HCEC 1CT (cell line): ENCODE measurements at places on chromosomes 5 and 9.
A peak's percentile ranks its signal among the peaks of the same experiment; 100 is the strongest.

- DNase-seq = no peak
Observed at GRCh38 chr5:31161781-31162181, 31.7 kb upstream of the CDH6 start.

DNA sequence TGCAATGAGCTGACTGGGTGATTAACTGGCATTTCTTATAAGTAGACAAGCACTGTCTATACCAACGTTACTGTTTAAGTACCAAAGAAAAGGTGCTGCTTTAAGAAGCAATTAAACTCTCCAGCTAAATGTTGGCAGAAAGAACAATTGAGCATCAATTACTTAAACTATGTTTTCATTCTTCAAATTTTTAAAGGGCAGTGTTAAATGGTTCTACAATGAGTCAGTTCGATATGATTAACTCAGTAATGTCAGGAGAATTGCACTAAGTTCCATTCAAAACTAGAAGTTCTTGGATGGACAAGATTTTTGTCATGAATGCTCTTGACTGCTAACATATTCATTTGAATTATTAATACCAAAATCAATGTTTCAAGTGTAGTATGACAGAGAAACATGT, 593.7 kb downstream of the DNAH5 start:
- peak; percentile 23 for DNase-seq

DNA sequence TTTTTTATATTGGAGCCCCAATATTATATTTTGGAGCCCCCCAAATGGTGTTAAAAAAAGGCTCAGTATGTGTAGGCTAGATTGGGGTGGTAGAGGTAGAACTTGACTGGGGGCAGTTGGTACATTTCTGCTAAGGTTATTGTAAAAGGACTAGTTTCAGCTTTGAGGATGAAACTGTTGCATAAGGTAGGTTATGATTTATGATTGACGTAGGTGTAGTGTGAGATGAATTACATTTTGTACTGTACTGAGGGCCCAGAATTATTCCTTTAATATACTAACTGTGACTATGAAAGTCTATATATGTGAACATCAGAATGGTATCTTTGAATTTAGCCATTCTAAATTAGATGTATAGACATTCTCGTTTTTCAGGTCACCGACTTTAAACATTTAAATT, 3.6 kb downstream of the RIC1 start:
- DNase-seq = no peak

GRCh38 chr5:59528202-59528862, 365.2 kb downstream of the PDE4D start:
- no peak for DNase-seq

DNA sequence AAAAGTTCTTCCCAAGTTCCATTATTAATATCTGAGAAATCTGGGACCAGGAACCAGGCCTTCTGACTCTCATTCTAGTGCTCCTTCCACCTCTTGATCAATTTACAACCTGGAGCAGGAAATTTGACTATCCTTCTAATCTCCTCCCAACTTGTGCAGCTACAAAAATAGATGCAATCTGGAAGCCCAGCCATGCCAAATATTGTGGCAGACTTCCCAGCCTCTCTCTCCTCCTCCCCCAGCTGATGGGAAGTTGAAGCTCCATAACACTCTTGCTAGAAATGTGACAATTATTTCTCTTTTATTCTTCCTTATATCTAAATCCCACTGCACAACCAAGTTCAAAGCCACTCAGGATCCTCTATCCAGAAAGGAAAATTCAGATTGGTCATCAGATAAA, 252.1 kb downstream of the SEC61B start:
- DNase-seq = no peak

DNA sequence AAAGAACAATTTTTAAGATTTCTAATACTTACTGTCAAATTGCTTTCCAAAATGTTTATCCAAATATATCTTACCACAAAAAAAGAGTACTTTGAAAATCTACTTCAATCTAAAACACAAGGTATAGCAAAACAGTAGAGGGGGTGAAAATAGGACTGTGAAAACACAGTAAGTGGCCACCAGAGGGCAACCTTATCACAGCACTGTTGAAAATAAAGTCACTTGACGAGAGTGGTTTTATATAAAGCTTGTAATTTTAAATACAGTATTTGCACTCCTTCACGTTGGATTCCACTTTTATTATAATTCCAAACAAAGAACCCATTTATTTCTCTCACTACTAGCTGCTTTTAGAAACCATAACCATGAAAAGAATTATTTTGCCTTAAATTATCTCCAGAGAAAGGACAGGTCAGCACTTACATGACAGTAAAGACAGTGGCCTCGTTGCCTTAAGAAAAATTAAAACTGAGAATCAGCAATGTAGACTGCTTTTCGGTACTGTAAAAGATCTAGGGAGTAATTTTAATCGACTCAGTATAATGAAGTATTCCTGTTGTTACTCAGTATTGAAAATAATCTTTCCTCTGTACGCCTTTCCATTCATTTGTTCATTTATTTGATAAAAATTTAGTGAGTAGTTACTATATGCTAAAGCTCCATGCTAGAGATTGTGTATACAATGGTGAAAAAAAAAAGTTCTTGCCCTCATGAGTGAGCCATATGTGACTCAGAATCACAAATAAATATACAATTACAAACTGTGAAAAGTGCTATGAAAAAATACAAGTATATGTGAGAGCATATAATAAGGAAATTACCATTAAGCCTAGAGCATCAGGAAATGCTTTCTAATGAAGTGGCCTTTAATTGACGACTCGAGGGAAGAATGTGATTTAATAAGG, 40.0 kb upstream of the CDK5RAP2 start:
- DNase-seq = peak; percentile 61

DNA sequence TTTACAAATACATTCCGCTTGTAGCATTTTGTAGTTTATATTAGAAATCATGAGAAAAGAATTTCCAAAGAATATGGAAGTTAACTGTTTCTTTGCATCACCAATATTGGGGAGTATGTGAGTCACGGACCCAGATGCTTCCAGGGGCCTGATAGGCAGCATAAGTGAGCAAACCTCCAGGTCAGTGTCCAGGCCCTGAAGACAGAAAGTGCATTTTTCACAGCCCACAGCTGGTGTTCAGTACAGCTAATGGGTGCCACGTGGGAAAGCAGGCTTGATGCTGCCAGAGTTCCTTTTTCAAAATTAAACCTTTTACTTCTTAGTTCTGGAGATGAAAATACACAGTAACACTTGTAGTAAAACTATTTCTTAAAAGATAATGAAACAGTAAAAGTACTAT, 454.4 kb upstream of the ACTBL2 start:
- DNase-seq = peak; percentile 59

DNA sequence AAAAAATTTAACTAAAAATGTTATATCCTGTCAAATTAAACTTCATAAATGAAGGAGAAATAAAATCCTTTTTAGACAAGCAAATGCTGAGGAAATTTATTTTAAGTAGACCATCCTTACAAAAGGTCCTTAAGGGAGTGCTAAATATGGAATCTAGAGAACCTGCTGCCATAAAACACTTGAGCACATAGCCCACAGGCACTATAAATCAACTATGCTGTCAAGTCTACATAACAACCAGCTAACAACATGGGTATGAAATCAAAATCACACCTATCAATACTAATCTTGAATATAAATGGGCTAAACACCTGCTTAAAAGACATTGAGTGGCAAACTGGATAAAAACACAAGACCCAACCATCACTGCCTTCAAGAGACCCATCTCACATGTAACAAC, 15.1 kb upstream of the PRSS3 start:
- no peak for DNase-seq

- no peak for DNase-seq
Observed at GRCh38 chr9:90894986-90895687, 93.5 kb downstream of the SYK start.

- no peak for DNase-seq
Observed at GRCh38 chr5:132481596-132482211, 8.9 kb downstream of the IRF1 start.

GRCh38 chr9:115230924-115231515, 113.1 kb upstream of the TNC start:
- no peak for DNase-seq

DNA sequence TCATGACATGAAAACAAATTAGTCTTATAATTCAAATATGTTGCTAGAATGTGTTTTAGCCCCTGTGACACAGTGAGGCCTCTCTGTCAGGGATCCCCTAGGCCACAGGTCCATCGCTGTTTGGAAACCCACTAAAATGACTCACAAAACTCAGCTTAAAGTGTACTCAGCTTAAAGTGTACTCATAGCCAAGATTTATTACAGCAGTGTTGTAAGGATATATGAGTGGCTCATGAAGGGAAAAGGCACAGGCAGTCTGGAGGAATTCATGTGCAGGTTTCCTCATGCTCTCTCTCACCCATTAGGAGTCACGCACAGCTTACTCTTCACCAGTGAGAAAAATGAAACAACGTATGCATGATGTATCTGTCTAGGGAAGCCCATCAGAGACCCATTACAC, 24.4 kb upstream of the TGFBI start:
- DNase-seq = peak; percentile 95

DNA sequence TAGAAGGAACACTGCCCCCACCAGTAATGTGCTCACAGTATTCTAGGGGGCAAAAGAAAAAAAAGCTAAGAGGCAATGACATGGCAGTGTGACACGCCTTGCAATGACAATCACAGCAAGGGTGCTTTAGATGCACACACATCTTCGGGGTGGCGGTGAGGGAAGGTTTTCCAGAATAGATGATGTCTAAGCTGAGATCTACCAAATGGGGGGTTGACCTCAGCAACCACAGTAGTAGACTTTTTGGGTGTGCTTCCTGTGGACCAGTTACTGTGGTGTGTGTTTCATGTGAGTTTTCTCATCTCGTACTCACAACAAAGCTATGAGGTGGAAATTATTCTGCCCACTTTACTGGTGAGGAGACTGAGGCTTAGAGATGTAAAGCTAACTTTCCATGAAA, 10.2 kb upstream of the IL12B start:
- DNase-seq = no peak

- DNase-seq = no peak
Observed at GRCh38 chr5:8410618-8411017, 541.7 kb downstream of the MTRR start.

DNA sequence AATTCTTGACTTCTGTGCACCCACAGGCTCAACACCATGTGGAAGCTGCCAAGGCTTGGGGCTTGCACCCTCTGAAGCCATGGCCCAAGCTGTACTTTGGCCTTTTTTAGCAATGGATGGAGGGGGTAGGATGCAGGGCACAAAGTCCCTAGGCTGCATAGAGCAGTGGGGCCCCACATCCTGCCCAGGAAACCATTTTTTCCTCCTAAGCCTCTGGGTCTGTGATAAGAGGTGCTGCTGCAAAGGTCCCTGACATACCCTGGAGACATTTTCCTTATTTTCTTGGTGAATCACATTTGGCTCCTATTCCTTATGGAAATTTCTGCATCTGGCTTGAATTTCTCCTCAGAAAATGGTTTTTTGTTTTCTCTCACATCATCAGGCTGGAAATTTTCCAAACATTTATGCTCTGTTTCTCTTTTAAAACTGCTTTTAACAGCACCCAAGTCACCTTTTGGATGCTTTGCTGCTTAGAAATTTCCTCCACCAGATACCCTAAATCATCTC, 482.7 kb upstream of the TLE4 start:
- DNase-seq = no peak

DNA sequence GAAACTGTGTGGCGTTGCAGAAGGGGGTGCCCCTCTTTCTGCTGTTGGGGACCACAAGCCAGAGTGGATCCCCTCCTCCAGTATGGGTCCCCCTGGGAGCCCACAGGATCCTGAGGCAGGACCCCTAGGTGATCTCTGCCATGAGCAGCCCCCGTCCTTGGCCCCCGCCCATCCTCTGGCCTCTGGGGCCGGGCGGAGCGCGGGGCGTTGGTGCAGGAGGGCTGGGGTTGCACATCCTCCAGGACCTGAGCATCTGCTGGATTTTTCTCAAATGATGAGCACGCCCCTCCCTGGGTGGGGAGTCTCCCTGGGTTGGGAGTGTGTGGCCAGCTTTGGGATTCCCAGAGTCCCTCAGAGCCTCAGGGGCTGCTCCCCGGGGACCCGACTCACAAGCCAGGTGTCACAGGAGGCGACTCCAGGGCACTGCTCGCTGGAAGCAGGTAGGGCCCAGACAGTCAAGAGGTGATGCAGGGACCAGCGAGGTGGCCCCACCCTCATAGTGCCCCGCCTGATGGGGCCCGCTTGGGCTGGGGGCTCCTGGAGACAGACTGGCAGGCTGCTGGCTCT, 26.7 kb upstream of the UBAC1 start:
- DNase-seq = no peak

- peak; percentile 50 for DNase-seq
Observed at GRCh38 chr9:114911167-114911821, 19.1 kb downstream of the TNFSF8 start.

DNA sequence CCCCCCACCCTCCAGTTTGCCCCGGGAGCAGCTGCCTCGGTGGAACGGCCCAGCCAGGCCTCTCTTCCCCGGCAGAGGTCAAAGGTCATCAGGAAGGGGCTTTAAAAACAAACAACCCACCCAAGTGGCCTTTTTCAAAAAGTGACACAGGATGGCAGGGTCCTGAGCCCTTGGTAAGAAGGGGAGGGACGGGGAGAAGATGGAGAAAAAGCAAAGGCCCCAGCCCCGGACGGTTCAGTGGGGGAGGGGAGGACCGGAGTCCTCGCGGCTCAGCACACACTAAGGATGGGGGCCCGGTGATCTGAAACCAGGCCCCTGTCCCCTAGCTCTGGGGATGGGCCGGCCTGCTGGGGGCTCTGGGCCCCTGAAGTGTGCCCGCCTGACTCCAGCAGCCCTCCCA, 1.1 kb downstream of the PRRX2 start:
- DNase-seq = no peak

- DNase-seq = peak; percentile 63
Observed at GRCh38 chr5:159947708-159948358, 31.6 kb downstream of the ADRA1B start.

- DNase-seq = no peak
Observed at GRCh38 chr9:122420315-122420714, 49.5 kb downstream of the PTGS1 start.

- DNase-seq = no peak
Observed at GRCh38 chr5:39951070-39951469, 526.3 kb upstream of the DAB2 start.

- no peak for DNase-seq
Observed at GRCh38 chr5:174151599-174152181, 106.2 kb downstream of the NSG2 start.

GRCh38 chr9:129362287-129363000, 184.4 kb upstream of the IER5L start:
- DNase-seq = no peak

GRCh38 chr5:120604884-120605283, 140.8 kb downstream of the PRR16 start:
- DNase-seq = peak; percentile 97

DNA sequence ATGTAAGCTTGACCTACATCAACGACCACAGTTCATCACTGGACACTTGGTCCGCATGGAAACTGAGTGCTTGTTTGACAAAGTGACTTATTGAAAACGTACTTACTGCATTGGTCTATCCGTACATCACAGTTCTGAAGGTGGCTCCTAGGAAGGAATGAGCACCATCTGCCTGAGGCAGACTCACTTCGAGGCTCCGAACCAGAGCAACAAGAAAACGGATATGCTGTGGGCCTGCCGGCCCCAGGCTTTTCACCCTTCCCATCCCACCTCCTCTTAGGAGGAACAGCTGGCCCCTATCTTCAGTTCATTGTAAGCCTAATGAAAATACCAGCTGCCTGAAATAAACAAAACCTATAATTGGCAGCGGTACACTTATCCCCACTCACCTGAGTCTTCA, 67.2 kb upstream of the TSLP start:
- no peak for DNase-seq

GRCh38 chr5:104050436-104050835, 487.8 kb upstream of the NUDT12 start:
- DNase-seq = no peak

GRCh38 chr9:120730654-120731514, 16.6 kb upstream of the MEGF9 start:
- DNase-seq = peak; percentile 98

- DNase-seq = no peak
Observed at GRCh38 chr5:102969641-102970040, 150.3 kb downstream of the GIN1 start.
